ENCODE measurements at places on chromosomes 6 and 20. TPM values are rescaled to one million over a fixed set of nuclear protein-coding genes. Genes with fewer than 3 reads are reported as not detected.

The HFE gene
- total RNA-seq, result 7.3 TPM

The C20orf173 gene
- total RNA-seq, result not detected

The ID4 gene
- 102 TPM for total RNA-seq

The KCNQ2 gene
- 2.1 TPM for total RNA-seq

The SRC gene
- total RNA-seq, result 26.9 TPM

The PPP1R3G gene
- total RNA-seq, result 4.7 TPM

The PBOV1 gene
- total RNA-seq, result not detected

The ALDH8A1 gene
- 1.1 TPM for total RNA-seq

The GABRR1 gene
- total RNA-seq, result not detected

The FAXC gene
- 19.4 TPM for total RNA-seq

The MYCT1 gene
- 25.1 TPM for total RNA-seq

The SLC35F1 gene
- 9.1 TPM for total RNA-seq

The PROKR2 gene
- total RNA-seq, result not detected

The BPIFB1 gene
- total RNA-seq, result not detected

The TINAG gene
- 0.16 TPM for total RNA-seq
